ENCODE measurements at places on chromosomes 11 and 22.

- no peak for DNase-seq
Observed at GRCh38 chr11:25838918-25839625, 492.9 kb upstream of the ANO3 start.

GRCh38 chr11:64250415-64251015, 815 bp upstream of the PLCB3 start:
- DNase-seq, result no peak

DNA sequence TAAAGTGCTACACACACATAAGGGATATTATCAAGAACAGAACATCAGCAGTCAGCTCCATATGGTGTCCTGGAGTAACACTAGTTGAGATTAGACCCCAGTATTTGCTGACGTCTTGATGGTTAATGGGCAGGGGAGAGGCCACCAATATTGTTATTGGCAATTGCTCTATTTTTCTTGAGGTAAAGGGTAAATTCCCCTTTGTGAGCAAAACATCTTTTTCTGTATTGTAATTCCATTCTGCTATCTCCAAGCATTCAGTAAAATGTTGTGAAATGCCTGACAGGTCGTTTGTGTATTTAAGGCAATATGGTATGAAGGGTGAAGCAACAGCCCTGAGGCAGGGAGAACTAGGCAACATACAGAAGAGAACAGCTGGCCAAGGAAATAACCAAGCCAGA, 21.9 kb downstream of the PC start:
- no peak for DNase-seq

- no peak for DNase-seq
Observed at GRCh38 chr11:21630934-21631478, 561.9 kb upstream of the ANO5 start.

GRCh38 chr11:72191961-72192381, at the start of gene FOLR1:
Gene FOLR1 (plus strand): TSS chr11:72192140. CDS start chr11:72192174, 34 bp downstream.
- DNase-seq, result no peak

GRCh38 chr11:58965246-58965985, 26.1 kb downstream of the GLYATL1 start:
- DNase-seq, result no peak

Data from Ammon's horn (tissue), 1 donor.